ENCODE measurements at places on chromosomes 5 and 9.

GRCh38 chr5:3709068-3709716 lies 113.6 kb downstream of the IRX1 start:
- no peak for DNase-seq

DNA sequence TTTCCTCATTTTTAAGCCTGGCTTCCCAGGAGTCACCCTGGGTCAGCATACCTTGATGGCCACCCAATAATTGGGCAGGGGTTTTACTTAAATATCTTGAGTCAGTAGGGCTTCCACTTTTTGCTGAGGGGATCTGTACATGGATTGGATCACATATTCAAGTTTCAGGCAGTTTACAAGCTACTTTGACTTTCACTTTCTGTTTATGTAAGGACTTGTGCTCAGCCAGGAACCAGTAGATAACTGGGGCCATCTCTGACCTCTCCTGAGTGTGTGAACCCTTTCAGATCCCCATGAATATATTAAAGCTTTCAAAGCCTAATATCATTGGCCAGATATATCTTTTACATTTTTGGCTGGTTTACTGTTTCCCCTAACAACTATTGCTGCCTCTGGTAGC lies 45.1 kb downstream of the SLCO6A1 start:
- no peak for DNase-seq

DNA sequence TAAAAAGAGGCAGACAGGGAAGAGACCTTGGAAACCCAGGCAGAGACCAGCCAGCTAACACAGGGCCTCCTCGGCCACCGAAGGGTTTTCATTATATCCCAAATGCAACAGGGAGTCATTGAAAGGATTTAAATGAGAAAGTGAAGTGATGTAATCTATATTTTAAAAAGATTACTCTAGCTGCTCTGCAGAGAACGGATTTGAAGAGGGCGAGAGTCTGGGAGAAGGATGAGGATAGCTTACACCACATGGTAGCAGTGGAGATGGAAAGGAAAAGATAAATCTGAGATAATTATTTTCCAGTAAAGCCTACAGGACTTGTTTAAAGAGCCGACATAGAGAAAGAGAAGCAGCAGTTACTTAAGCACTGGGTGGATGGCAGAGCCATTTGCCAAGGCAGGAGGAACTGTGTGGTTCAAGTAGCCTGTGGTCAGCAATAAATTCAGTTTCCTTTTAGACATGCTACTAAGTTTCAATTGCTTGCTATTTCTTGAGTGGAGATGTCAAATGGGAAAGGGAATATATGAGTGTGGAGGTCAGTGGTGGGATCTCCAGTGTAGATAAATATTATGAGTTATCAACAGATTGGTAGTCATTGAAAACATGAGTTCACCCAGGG lies 9.3 kb downstream of the FBN2 start:
- no peak for DNase-seq

GRCh38 chr5:172771439-172772111 lies 580 bp upstream of the DUSP1 start:
- DNase-seq, result peak; percentile 76

GRCh38 chr5:167453246-167454030 lies 838.0 kb upstream of the WWC1 start:
- peak; percentile 14 for DNase-seq

DNA sequence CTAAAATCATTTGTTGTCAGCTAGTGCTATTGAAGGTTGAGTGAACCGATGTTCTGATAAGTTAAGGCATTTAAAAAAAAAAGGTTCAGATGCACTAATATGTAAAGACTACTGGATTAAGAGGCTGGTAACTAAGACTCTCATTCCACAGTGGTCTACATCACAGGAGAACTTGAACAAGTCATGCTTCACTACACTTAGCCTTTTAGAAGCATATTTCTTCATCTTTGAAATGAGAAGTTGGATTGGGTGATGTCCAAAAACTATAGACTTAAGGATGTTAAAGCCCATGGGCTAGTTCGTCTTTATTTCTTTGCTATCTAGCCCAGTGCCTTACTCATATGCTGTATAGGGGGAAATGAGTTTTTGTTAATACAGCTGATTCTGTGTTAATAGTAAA lies 107.2 kb downstream of the NDUFS4 start:
- DNase-seq, result no peak

DNA sequence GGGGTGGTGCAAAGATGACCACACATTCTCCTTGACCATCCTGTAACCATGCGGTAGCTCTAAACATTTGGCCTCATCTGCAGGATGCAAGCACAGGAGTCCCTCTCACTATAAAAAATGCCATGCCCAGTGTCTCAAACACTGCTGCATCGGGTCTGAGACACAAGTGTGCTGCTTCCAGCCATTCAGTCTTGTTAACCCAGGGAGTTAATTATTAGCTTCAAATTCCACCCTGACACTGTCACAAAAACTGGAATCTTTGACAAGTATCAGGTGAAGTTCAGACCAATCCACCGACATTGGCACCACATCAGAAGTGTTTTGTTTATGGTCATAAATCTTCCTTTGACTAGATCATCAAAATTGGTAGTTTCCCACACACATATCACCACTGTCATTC lies 119.1 kb upstream of the RASEF start:
- no peak for DNase-seq

DNA sequence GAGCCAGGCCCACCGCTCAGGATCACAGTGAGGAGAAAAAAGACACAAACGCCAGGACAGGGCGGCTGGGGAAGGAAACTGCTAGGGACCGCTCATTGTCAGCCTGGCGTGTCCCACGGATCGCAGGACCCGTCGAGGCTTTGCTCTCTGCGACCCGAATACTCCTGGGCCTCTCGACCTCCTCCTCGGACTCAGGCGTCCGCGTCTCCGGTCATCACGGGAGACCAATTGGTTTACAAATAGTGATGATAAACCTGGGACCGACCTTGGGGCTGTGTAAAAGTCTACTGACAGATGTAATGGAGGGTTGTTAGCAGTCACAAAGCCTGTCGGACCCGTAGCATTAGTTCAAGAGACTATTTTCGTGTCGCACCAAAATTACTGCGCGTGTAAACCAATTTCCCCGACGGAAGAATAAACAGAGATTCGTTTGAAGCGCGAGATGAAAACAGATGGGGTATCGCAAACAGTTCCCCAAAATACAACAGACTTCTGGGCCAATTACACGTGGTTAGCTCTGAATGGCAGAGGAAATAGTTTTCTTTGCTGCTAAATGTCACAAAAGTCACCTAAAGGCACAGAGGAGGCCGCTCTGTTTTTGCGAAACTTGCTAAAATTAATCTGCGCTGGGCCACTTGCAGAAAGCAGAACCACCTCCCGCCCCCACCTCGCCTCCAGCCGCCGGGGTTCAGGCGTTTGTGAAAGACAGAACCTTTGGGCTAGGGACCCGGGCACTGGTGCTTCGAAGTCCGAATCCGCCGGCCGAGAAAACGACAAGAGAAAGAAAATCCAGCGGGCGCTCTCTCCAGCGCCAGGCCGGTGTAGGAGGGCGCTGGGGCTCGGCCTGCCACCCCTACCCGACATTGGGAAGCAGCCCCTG lies 67.6 kb downstream of the FOXD1 start:
- DNase-seq, result no peak

GRCh38 chr9:116233160-116233530 lies 79.6 kb downstream of the PAPPA start:
- peak; percentile 21 for DNase-seq

- no peak for DNase-seq
These were observed 1.2 kb downstream of the OTULINL start for GRCh38 chr5:14582797-14583137.

DNA sequence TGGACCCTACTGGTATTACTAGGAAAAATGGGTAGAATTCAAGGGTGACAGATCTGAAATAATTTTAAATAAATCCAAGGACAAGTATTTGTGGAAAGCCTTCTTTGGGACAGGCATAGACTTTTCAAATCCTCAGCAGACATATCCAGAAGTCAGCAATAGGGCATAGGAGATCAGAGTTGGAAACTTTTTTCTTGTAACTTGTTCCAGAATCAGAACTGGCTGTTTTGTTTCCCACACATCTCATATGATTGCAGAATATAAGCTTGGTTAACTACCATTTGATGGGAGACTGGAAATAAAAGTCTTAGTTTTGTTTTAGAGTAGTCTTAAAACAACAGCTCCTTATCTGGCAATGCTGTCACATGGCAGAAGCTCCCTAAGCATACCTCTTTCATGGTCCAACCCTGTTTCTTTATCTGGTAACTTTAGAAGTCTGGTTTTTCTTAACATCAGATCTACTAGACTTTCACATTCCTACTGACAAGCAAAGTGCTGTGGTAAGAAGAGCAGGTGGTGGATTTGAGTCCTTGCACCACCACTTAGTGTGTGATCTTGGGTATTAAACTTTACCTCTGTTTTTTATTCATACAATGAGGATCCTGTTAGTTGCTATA lies 25.1 kb downstream of the XRCC4 start:
- no peak for DNase-seq

DNA sequence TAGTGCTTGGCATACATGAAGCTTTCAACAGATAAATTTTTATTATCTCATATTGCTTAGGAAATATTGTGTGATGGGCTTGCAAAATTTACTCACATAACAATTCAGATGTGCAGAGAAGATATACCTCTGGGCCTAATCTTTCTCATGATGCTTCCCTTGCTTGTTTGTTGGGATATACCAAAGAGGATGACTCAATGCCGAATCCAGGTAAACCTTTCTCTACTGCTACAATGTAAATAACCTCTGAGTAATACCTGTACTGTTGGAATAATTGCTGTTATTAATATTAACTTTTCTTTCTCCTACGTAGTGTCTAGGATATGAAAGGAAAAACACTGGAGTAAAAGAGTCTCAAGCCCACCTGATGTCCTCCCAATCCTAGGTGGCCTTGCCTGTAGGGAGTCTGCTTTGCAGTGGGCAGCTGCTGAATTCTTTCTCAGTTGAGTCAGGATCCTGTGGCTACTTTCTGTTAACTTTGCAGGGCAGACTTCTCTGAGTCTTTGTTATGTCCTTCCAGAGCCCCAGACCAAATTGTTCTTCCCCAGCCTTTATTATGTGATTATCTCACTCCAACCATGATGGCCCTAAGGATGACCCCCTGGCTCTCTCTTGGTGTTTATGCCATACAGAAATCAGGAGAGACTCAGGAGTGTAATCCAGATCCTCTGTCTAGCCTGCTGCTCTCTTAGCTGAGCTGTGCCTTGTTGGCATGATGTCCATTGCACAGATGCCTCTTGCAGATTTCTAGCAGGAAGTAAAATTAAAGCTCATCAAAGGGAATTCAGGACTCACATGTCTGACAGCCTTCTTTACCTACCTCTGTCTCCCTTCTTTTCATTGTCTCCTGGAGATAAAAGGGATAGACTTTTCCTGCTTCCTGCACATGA lies 208.1 kb downstream of the SNX18 start:
- peak; percentile 64 for DNase-seq

DNA sequence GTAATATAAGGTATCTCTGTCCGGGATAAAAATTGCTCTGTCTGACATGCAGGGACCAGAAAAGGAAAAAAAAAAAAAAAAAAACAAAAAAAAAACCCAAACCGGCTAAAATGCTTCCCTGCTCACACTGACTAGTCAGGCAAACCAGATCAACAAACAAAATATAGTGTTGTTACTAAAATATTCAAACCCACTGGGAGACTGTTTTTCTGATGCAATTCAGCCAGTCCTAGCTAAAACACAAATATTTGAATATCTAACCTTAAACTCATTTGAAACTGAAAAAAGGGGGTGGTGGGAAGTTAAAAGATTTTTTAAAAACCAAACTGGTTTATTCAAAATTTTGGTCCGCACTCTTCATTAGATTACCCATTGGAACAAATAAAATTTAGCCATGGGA lies 61.0 kb downstream of the APBA1 start:
- DNase-seq, result no peak

GRCh38 chr9:7791394-7791793 lies 8.2 kb downstream of the DMAC1 start:
- no peak for DNase-seq

GRCh38 chr5:78221964-78222451 lies 72.5 kb downstream of the AP3B1 start:
- no peak for DNase-seq

- DNase-seq, result peak; percentile 43
These were observed 136.5 kb upstream of the STK32A start for GRCh38 chr5:147098233-147098790.

DNA sequence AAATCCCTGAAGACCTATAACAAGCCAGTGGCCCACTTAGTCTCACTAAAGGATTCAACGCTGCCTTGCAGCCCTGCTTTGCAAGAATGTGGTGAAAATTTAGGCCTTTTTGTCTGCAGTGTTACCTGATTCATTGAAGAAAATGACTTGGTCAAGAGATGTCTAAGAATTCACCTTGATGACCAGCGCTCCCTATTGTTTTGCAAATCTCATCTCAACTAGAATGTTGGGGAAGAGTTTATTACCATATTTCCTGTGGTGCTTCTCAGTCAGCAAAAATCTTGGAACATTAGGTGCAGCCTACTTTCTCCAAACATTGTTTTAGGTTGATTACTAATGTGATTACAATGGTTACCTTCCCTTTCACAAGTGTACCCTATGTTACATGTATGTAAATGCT lies 53.5 kb downstream of the PLK2 start:
- DNase-seq, result no peak

DNA sequence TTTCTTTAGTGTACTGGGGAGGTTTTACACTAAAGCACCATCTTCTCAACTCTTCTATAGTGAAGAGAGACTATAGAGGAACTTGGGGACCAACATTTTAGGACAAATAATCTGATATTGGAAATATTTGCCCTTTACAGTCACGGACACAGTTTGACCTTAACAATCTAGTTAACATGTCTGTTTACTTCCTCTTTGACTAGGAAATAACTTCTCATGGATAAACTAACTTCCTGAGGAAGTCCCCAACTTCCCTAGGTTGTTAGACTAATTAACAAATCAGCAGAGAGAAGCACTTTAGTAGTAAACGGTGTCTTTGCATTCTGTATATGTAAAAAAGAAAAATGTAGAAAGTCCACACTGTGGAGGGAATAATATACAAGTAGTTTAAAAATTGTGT lies 127.7 kb downstream of the FBXL7 start:
- DNase-seq, result no peak

GRCh38 chr5:149133795-149134777 lies 7.2 kb upstream of the ABLIM3 start:
- DNase-seq, result peak; percentile 88

GRCh38 chr9:126510564-126510963 lies 103.2 kb upstream of the LMX1B start:
- DNase-seq, result no peak

GRCh38 chr5:90709323-90710155 lies 150.9 kb downstream of the ADGRV1 start:
- peak; percentile 54 for DNase-seq

DNA sequence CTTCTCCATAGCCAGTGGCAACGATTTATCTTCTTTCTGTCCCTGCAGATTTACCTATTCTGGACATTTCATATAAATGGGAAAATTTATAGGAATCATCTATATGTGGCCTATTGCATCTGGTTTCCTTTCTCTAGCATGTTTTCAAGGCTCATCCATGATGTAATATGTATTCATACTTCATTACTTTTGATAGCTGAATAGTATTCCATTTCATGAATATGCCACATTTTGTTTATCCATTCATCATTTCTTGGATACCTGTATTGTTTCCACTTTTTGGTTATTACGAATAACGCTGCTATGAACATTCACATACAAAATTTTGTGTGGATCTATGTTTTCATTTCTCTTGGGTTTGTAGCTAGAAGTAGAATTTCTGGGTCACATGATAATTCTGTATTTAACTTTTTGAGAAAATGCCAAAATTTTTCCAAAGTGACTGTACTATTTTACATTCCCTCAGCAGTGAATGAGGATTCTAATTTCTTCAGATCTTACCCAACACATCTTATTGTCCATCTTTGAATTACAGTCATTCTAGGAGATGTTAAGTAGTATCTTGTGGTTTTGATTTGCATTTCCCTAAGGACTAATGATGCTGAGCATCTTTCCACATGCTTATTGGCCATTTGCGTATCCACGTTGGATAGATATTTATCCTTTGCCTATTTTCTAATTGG lies 3.6 kb downstream of the IARS1 start:
- peak; percentile 16 for DNase-seq
